ENCODE measurements at places on chromosomes 5 and 9.

DNA sequence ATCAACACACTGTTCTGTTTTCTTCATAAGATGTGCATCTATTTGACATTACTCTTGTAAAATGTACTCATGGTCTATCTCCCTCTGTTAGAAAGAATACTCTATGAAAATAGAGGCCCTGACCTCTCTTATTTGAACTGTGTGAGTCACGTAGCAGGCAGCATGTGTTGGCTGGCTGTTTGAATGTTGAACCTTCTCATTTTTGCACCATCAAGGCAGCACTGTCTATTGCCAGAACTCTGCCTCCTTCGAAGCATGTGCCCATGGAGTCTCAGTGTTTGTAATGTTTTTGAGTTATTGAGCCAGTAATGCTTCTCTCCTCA, 144.4 kb downstream of the ALDH1A1 start:
- H3K4me1 ChIP-seq: no peaks in the 10 kb centered on the region
- no peak for DNase-seq
- H3K36me3 ChIP-seq: no peaks in the 10 kb centered on the region
- H3K4me3 ChIP-seq: no peak overlapping the region
- H3K27ac ChIP-seq: no peak overlapping the region

- H3K36me3 ChIP-seq: no peaks in the 10 kb centered on the region
- H3K4me1 ChIP-seq: no peaks in the 10 kb centered on the region
- H3K27ac ChIP-seq: no peak overlapping the region
These were observed 166.0 kb downstream of the CDH9 start for GRCh38 chr5:26872337-26872736.

- peaks cover 59% of the 10 kb centered on the region for H3K27me3 ChIP-seq
- H3K36me3 ChIP-seq: no peaks in the 10 kb centered on the region
- peaks cover 7% of the 10 kb centered on the region for H3K4me1 ChIP-seq
- peak overlapping the region; percentile 14 for H3K4me3 ChIP-seq
These were observed 1.5 kb upstream of the GPRIN1 start for GRCh38 chr5:176611435-176611834.

GRCh38 chr9:32463500-32464293, 62.3 kb downstream of the RIGI start:
- no peaks in the 10 kb centered on the region for H3K27me3 ChIP-seq
- H3K27ac ChIP-seq: no peak overlapping the region
- DNase-seq: no peak
- H3K36me3 ChIP-seq: peaks cover 11% of the 10 kb centered on the region

DNA sequence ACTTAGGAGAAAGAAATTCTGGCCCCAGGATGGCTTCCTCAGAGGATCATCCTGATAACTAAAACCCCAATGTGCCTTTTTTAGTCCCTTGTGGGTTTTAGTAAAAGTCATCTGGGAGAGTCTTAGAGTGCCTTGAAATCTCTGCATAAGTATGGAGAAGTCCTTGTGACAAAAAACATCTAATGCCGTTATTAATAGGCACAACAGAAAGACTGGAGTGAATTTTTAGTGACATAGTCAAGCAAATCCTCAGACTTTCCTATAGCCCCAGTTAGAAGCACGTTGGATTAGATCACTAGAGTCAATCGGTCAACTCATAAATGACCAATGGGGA, 108.2 kb upstream of the MPDZ start:
- H3K4me3 ChIP-seq: no peak overlapping the region
- H3K36me3 ChIP-seq: peaks cover 5% of the 10 kb centered on the region
- no peak overlapping the region for H3K27ac ChIP-seq
- no peak for DNase-seq

GRCh38 chr5:78509884-78510769, 138.4 kb downstream of the LHFPL2 start:
- peaks cover 7% of the 10 kb centered on the region for H3K27me3 ChIP-seq
- peaks cover 19% of the 10 kb centered on the region for H3K36me3 ChIP-seq
- peak overlapping the region; percentile 79 for H3K4me3 ChIP-seq
- peaks cover 64% of the 10 kb centered on the region for H3K4me1 ChIP-seq
- no peak for DNase-seq

GRCh38 chr9:120980951-120981350, 54.4 kb upstream of the TRAF1 start:
- no peak for DNase-seq
- H3K4me3 ChIP-seq: no peak overlapping the region
- H3K4me1 ChIP-seq: no peaks in the 10 kb centered on the region
- no peaks in the 10 kb centered on the region for H3K36me3 ChIP-seq

- no peak for DNase-seq
- H3K27ac ChIP-seq: no peak overlapping the region
- peaks cover 15% of the 10 kb centered on the region for H3K4me1 ChIP-seq
- no peak overlapping the region for H3K4me3 ChIP-seq
- no peaks in the 10 kb centered on the region for H3K36me3 ChIP-seq
These were observed 140.9 kb upstream of the PIK3R1 start for GRCh38 chr5:68074633-68075032.

GRCh38 chr5:137236252-137236651, 262.9 kb downstream of the SPOCK1 start:
- no peaks in the 10 kb centered on the region for H3K27me3 ChIP-seq
- no peaks in the 10 kb centered on the region for H3K36me3 ChIP-seq
- H3K4me1 ChIP-seq: peaks cover 14% of the 10 kb centered on the region
- no peak overlapping the region for H3K27ac ChIP-seq
- H3K4me3 ChIP-seq: no peak overlapping the region

GRCh38 chr9:98516897-98517503, 191.7 kb downstream of the GABBR2 start:
- H3K27ac ChIP-seq: no peak overlapping the region
- no peak for DNase-seq
- H3K36me3 ChIP-seq: no peaks in the 10 kb centered on the region
- H3K27me3 ChIP-seq: peaks cover 2% of the 10 kb centered on the region

DNA sequence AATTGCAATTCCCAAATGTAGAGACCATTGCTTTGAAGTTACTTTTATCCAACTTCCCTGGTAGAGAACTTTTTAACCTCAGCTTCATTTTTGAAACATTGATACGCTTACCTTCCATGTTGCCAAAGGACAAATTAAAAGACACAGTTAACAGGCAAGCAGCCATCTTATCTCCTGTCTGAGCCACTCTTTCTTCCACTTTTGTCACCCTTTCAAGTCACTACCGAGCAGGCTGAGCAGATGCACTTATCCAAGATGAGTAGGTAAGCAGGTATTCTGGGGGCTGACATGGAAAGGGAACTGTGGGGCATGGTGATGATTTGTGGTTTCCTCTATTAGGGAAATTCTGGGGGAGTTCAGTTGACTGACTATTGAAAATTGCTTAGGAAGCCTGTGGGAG, 66.7 kb downstream of the DOCK2 start:
- H3K4me3 ChIP-seq: no peak overlapping the region
- no peak for DNase-seq
- H3K36me3 ChIP-seq: no peaks in the 10 kb centered on the region
- peaks cover 31% of the 10 kb centered on the region for H3K27me3 ChIP-seq
- H3K4me1 ChIP-seq: peaks cover 19% of the 10 kb centered on the region
- H3K27ac ChIP-seq: no peak overlapping the region

DNA sequence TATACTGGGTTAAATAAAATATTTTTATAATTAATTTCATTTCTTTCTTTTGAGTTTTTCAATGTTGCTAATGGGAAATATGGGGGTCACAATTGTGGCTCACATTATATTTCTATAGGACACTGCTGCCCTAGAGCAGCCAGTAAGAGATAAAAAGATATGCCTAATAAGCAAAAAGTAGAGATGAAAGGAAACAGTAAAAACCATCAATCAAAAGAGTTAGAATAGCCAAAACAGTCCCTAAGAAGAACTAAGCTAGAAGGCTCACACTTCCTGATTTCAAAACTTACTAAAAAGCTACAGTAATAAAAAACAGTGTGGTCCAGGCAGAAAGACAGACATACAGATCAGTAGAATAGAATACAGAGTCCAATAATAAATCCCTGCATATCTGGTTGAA, 104.4 kb downstream of the FANCC start:
- H3K4me1 ChIP-seq: peaks cover 11% of the 10 kb centered on the region
- H3K36me3 ChIP-seq: no peaks in the 10 kb centered on the region

- no peaks in the 10 kb centered on the region for H3K4me1 ChIP-seq
- no peak overlapping the region for H3K4me3 ChIP-seq
- no peaks in the 10 kb centered on the region for H3K27me3 ChIP-seq
These were observed 10.1 kb upstream of the NRARP start for GRCh38 chr9:137311986-137312851.

- peaks cover 17% of the 10 kb centered on the region for H3K4me1 ChIP-seq
- no peak overlapping the region for H3K27ac ChIP-seq
- H3K27me3 ChIP-seq: no peaks in the 10 kb centered on the region
- no peak overlapping the region for H3K4me3 ChIP-seq
These were observed 17.2 kb upstream of the SIL1 start for GRCh38 chr5:139215107-139215975.

GRCh38 chr9:33714989-33715388, 80.4 kb upstream of the PRSS3 start:
- H3K36me3 ChIP-seq: no peaks in the 10 kb centered on the region
- H3K4me3 ChIP-seq: no peak overlapping the region
- H3K27ac ChIP-seq: no peak overlapping the region

GRCh38 chr5:172180936-172181335, 7.1 kb downstream of the STK10 start:
- H3K36me3 ChIP-seq: peaks cover 4% of the 10 kb centered on the region
- no peaks in the 10 kb centered on the region for H3K27me3 ChIP-seq
- peaks cover 8% of the 10 kb centered on the region for H3K4me1 ChIP-seq
- peak overlapping the region; percentile 87 for H3K27ac ChIP-seq
- H3K4me3 ChIP-seq: peak overlapping the region; percentile 45

DNA sequence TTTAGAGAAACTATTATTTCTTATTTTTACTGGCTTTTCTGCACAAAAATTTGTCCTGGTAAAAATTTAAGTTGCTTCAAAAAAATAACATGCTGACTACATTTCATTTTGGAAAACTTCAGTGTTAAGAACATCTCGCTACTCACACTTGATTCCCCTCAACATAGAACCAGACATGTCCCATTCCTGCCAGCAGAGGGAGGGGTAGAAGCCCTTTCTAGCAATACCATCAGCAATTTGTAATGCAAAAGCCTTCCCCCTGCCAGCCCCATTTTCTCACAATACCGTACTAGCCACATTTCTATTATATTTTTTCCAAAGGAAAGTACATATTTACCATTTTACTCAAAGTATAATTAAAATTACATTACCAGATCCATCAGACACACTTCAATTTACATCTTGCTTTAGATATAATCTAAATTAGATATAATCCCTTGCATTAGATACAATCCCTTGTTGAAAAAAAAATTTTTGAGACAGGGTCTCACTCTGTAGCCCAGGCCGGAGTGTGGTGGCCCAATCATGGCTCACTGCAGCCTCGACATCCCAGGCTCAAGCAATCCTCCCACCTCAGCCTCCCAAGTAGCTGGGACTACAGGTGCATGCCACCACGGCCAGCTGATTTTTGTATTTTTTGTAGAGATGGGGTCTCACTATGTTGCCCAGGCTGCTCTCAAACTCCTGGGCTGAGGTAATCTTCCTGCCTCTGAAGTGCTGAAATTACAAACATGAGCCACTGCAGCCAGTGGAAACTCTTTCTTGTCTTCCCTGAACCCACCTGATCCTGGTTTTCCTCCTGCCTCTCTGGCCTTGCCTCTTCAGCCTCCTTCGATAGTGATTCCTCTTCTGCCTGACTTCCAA, 39.6 kb upstream of the IDNK start:
- no peak overlapping the region for H3K4me3 ChIP-seq
- H3K4me1 ChIP-seq: no peaks in the 10 kb centered on the region
- no peak for DNase-seq
- H3K36me3 ChIP-seq: no peaks in the 10 kb centered on the region
- no peaks in the 10 kb centered on the region for H3K27me3 ChIP-seq
- H3K27ac ChIP-seq: no peak overlapping the region

DNA sequence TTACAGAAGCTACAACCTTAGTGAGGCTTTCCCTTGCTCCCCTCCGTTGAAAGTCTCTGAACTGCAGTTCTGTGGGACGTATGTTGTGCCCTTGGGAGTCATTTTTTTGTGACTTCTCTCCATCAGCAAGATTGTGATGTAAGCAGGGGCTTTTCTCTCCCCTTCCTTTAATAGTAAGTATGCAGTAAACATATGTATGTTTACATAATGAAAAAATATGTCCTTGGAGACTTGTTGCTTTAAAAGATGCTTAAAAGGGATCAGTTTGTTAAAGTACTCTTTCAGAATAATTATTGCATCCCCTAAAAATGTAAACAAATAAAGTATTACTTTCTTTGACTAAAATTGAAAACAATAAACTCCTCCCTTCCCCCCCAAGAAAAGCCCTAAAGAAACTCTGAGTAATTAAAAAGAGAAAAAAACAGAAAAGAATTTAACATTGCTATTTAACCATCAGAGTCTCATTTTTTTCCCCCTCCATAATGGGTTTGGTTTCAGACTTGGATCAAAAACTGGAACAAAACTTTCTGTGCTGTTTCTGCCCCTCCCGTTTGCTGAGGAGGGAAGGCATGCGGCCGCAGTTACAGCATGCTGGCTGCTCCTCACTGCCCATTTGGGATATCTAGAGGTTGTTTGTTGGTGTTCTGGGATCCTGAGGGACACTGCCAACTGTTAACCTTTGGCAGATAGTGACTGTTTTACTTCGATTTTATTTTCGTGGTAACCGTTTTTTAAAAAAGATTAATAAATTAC, 40.2 kb downstream of the TRIO start:
- no peak for DNase-seq
- H3K4me1 ChIP-seq: peaks cover 55% of the 10 kb centered on the region

GRCh38 chr5:94658272-94658671, 39.8 kb downstream of the SLF1 start:
- DNase-seq: no peak
- H3K36me3 ChIP-seq: peaks cover 60% of the 10 kb centered on the region
- no peak overlapping the region for H3K27ac ChIP-seq
- H3K4me1 ChIP-seq: no peaks in the 10 kb centered on the region

DNA sequence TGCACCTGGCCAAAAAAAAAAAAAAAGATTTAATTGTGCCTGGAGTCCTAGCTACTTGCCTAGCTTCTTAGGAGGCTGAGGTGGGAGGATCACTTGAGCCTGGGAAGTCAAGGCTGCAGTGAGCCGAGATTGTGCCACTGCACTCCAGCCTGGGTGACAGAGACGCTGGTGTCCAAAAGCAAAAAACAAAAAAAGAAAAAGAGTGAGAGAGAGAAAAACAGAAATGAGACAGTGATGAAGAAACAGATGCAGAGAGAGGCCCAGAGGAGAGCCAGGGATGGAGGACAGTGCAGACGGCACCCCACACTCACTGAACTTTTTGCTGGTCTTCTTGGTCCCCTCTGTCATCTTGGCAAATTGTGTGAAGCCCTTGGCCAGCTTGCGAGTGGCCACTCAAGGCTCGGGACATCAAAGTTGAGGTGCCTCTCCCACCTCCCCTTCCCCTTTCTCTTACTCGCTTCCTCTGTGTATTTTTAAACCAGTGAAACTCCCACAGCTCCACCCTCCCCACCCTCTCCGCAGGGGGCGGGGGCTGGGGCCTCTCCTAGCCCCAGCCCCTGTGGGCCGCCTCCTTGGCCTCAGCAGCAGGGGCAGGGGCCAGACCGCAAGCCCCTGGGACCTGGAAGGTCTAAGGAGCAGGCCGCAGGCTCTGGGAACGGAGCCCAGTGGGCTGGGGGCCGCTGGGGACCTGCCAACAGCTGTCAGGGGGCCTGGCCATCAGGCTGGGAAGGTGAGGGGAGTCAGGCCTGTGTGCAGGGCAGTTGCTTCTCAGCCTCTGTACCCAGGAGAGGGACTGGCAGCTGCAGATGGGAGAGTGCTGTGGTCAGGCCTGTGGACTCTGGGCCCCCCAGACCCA, at the start of gene SH2D3C:
Gene SH2D3C, minus strand, starts transcription at position 387 of the 856 bp plus-strand sequence. Its CDS starts 39 bp downstream, at position 348.
- H3K4me1 ChIP-seq: peaks cover 6% of the 10 kb centered on the region
- DNase-seq: no peak
- no peak within 1 kb of the TSS for H3K4me3 ChIP-seq
- no peaks in the 10 kb centered on the region for H3K27me3 ChIP-seq
- no peak within 1 kb of the TSS for H3K27ac ChIP-seq

GRCh38 chr5:169788168-169788567, 151.1 kb downstream of the DOCK2 start:
- DNase-seq: no peak
- no peak overlapping the region for H3K4me3 ChIP-seq
- H3K27me3 ChIP-seq: peaks cover 33% of the 10 kb centered on the region
- H3K4me1 ChIP-seq: no peaks in the 10 kb centered on the region

Data from type B pancreatic cell (in vitro differentiated cells).